ENCODE measurements at places on chromosomes 6 and 20.

GRCh38 chr6:87350516-87350915 lies 5.9 kb downstream of the C6orf163 start:
- DNase-seq = no peak

DNA sequence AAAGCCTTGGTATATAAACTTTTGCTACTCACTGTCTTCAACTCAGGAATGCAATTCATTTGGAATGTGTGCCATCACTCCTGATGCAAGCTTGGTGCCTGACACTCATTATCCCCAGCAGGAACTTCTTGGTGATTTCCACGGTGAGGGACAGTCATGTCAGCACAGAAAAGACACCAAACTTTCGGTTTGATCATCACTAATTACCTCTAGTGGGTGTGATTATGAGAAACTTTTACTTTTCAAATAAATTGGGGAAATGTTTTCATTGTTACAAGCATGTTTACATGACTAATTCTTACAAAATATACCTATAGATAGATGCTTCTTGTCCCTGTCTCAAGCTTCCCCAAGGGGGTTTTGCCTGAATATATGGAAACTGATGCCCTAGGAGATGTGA lies 40.9 kb downstream of the RPP40 start:
- no peak for DNase-seq

GRCh38 chr20:7728338-7728737 lies 211.9 kb downstream of the HAO1 start:
- DNase-seq = no peak

DNA sequence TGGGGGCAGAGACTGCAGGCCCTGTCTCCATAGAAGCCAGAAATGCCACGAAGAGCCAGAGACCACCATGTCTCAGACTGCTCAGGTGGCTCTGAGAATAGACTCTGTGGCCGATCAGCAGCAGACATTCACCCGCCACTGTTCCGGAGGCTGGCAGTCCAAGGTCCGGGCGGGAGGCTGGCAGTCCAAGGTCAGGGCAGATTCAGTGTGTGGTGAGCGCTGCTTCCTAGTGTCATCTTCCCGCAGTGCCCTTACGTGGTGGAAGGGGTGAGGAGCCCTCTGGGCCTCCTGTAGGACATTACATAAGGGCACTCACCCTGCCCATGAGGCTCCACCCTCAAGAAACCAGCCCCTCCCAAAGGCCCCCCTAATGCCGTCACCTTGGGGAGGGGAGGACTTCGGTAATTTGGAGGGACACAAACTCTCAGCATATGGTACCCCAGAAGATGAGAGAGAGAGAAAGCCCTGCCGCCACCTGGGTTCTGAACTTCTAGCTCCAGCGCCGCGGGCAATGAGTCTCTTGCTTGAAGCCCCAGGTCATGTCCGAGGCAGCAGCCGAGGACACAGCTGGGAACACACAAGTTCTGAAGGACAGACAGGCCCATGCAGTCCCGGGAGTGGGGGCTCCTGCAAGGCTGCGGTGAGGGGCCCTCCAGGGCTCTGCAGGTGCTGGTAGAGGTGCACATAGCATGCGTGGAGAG lies 36.4 kb downstream of the DACT2 start:
- DNase-seq = no peak

DNA sequence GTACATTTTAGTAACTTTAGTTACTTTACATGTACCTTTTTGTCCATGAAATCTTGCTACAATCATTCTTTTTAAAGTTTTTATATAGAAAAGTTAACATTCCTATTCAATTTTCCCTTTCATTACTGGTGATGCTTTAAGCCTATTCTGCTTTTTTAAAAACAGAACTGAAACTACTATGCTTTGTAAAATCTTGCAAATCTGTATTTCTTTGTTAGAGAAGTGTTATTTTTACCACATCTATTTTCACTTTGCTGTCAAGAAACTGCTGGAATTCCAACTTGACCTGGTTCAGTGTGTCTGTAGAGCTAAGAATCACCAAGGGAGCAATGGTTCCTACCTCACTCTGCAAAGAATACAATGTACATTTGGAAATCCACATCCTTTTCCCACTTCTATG lies 21.8 kb upstream of the SAMD5 start:
- DNase-seq = no peak

GRCh38 chr20:7773511-7773910 lies 166.7 kb downstream of the HAO1 start:
- no peak for DNase-seq

GRCh38 chr6:170067923-170068360 lies 222.9 kb downstream of the DLL1 start:
- no peak for DNase-seq

DNA sequence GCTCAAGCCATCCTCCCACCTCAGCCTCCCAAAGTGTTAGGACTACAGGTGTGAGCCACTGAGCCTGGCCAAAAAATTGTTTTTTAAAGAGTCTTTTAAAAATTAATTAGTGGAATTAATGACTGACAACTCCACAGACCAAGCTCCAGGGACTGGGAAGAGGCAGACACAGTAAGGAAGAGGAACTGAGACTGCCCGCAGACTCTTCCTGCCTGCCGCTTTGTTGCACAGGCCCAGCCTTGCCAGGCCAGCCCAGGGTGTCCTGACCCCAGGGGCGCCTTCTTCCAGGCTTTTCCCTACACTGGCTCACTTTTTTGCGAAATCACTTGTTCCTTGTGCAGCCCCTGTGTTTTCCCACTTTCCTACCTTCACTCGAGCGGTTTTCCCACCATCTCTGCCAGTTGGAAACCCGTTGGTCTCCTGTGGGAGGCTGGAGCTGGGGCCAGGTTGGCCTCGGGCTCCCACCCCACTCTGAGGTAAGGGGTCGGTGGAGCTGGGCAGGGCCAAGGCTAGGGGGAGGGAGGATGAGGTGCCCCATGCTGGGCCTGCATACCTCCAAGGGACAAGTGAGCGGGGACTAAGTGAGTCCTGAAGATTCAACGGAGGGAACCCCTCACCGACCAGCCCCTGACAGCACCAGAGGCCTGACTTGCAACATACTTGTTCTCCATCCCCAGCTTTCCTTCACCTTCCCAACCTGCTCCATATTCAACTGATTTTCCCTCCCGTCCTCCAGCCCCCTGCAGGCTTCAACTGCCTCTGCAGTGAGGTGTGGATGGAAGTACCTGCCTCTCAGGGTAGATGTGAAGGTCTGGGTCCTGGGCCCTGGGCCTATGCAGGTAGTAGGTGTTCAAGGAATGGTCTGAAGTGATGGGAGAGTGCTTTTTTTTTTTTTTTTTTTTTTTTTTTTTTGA lies 23.5 kb upstream of the SMIM29 start:
- DNase-seq = no peak

GRCh38 chr6:30942338-30943060 lies 1.7 kb downstream of the MUCL3 start:
- peak; percentile 46 for DNase-seq

DNA sequence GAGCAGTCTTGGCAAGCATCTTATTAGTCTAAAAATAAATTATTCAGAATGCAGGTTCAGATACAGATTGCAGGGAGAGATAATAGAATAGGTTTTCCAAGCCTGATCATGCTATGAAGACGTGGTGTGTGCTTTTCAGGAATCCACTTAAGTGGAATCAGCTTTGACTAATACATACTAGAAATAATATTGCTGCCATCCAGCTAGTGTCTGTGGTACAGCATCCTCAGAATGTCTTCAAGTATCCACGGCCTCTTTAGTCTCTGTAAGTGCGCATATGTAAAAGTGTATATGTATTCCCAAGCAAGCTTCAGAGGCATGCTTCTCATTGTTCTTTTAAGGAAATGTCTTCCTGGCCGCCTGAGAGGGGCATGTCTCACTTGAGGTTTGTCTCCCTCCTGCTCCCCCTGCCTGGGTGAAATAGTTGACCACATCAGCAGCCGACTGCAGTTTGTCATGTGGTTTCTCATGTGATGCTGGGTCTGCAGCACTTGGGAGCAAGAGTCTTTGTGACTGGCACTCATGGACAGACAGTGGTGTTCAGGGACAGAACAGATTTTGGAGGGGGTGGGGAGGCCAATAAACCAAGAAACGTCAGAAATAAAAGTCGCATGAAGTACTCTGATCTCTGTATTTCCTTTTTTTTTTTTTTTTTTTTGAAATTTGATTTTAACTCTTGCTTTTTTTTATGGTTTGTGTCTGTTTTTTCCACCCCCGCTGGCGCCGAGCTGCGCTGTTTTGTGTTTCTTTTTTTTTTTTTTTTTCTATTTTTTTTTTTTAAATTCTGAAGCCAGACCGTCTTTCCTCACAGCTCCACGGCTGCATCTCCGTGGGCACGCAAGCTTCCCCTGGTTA lies 150.8 kb downstream of the PRL start:
- peak; percentile 24 for DNase-seq

DNA sequence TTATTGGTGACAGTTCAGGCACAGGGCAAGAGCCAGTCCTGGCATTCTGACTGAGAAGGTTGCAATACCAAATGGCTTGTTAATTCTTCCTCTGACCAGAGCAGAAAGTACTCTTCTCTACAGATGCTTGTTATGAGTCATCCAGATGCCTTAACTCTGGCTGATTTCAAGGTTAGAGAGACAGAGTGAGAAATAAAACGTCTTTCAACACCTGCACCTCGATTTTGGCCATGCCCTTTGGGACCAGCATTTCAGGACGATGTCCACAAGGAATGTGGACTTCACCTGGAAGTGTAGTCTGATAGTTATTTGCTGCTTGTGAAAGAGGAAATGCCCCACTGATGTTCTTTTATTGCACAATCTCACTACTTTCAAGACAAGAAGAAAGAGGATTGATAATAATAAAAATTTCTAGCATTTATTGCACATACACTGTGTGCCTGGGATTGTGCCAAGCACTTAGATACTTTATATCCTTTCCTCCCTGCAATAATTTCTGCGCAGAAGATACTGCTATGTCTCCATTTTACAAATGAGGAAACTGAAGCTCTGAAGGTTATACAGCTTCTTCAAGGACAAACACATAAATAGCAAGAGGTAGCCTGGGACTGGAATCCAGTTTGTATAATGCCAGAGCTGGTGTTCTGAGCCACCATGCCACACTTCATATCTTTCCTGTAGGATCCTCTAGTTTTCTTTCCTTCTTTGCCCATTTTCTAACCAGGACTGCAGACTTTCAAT lies 33.5 kb upstream of the MCM3 start:
- DNase-seq = no peak

GRCh38 chr6:118535176-118535844 lies 12.8 kb upstream of the PLN start:
- DNase-seq = no peak

GRCh38 chr6:140988780-140989179 lies 1143.9 kb upstream of the GJE1 start:
- no peak for DNase-seq

GRCh38 chr6:3962291-3963280 lies 113.4 kb downstream of the FAM50B start:
- no peak for DNase-seq

GRCh38 chr6:52566201-52566600 lies 10.7 kb downstream of the TRAM2 start:
- DNase-seq = no peak

GRCh38 chr6:89485320-89485719 lies 52.4 kb downstream of the ANKRD6 start:
- no peak for DNase-seq

- no peak for DNase-seq
Measured at GRCh38 chr6:85272592-85272991, 177.3 kb upstream of the NT5E start.

GRCh38 chr6:7899101-7899888 lies 11.3 kb downstream of the TXNDC5 start:
- DNase-seq = no peak

DNA sequence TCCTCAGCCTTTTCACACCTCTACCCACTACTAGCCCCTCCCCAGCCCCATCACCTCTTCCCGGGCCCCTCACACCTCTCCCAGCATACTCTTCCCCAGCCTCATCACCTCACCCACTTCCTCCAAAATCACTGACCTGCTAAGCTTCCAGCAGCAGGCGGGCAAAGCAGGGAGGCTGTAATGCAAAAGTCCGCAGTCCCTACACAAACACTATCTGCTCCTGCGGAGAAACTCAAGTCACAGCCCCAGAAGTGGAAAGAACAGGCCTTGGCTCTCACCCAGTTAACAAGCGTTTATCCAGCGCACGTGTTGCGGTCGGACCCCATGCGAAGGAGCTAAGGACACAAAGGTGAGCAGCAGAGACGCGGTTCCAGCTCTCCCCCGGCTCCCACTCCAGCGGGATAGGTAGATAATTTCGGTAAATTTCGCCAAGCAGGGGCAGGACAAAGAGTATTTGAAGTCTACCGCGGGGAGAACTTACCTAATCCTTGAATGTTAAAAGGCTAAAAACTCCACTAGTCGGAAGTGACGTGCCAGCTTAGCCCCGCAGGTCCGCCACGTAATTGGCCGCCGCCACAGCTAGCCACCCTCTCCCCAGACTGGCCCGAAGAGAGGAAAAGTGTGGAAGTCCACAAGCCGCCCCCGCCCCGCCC lies 728 bp upstream of the TRIM39 start:
- peak; percentile 64 for DNase-seq

DNA sequence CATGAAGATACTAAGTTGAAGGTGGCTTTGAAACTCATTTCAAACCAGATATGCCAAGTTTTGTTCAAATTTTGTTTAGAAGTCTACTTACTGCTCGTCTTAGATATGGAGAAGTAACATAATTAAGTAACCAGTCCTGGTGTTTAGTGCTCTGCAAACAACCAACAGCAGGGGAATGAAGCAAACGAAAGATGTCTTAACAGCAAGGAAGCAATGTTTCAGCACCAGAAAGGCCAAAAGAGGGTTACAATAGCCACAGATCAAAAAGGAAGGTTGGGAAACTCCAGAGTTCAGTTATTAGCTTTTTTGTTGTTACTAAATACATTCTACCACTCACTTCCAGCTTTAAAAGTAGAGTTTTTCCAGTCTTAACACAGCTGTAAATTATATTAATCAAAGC lies 45.1 kb downstream of the LHFPL5 start:
- DNase-seq = no peak

DNA sequence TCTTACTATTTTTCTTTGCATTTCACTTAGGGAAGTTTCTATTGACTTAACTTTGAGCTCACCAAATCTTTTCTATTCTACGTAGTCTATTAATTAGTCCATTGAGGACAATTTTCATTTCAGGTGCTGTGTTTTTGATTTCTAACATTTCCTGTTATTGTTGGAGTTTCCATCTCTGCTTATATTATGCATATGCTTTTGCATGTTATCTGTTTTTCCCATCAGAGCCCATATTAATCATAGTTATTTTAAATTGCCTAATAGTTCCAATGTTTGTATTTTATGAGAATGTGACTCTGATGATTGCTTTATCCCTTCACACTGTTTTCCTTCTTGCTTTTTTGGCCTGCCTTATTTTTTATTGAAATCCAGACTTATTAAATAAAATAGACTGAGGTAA lies 414.5 kb upstream of the OPRM1 start:
- no peak for DNase-seq

Measured in amniotic stem cell (primary cell).